ENCODE measurements at places on chromosomes 16 and 17. TPM values are rescaled to one million over a fixed set of nuclear protein-coding genes. Genes with fewer than 3 reads are reported as not detected.

Gene DOC2B
- polyA plus RNA-seq, result 0.66 TPM

Gene RFNG
- 18.0 TPM for polyA plus RNA-seq

DNA sequence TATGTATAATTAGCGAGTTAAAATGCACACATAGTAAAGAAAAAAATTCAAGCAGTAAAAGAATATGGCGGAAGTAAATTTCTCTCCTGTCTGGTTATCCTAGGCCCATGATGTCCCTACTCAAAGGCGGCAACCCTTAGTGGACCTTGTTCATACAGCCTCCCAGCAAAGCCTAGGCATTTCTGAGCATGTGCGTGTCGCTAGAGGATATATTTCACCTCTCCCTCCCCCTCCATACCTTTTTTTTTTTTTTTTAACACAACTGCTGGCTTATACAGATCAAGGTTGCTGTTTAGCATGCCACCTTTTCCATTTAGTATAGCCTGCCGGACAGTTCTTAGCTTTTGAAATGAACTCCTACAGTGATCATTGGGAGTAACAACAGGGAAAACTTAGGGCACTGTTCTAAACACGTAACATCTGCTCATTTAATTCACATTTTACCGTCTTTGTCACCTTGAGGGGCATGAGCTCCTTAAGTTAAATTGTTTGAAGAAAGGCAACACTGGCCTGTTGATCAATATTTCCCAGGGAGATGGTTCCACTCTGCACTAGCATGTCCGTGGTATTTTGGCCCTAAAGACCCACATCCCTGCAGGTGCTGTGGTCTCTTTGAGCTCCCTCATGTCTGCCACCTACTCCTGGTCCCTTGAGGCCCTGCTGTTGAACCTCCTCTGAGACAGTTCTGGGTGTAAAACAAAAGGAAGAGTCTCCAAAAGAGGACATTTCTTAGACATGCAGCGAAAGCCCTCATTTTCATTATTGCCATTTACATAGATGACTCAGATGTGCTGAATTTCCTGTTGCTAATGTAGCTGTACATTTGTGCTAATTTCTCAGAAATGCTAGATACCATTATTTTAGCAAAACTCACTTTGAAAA is 4.1 kb upstream of the TNFRSF13B start:
- DNase-seq, result no peak

- peak; percentile 93 for DNase-seq
Observed at GRCh38 chr17:45425125-45425983, 7.3 kb downstream of the ARHGAP27 start.

- DNase-seq, result peak; percentile 85
Observed at GRCh38 chr16:86286991-86287663, 223.2 kb upstream of the FOXF1 start.

Gene BAIAP3
- polyA plus RNA-seq, result 4.2 TPM

DNA sequence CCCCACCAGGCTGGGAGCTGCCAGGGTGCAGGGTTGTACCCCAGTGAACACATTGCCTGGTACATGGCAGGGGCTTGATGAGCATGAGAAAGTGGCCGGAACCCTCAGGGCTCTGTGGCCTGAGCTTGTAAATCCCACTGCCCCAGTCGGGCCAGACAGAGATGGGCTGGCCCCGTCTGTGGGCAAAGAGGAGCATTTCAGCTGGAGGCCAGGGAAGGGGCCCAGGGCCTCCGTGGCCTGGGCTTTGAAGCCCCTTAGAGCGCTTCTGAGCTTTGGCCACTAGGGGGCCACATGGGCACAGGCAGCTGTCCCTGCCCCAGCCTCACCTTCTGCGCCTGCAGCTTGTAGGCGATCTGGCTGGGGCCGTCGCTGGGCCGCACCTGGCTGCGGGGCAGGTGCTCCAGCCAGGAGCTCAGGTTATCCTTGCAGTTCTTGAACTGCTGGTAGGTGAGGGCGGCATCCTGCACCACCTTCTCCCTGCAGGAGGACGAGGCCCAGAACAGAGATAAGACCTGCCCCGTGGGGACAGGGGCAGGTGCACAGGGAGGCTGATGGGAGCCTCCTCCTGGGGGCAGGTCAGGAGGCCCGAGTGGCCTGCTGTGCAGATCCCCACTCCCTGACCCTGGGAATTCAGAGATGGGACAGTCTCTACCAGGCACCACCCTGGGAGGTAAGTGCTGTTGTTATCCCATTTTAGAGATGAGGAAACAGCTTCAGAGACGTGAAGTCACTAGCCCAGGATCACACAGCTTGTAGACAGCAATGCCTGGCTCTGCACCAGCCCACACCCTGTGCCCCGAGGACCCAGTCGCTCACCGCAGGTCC is 12.8 kb downstream of the EVPL start:
- peak; percentile 96 for DNase-seq

DNA sequence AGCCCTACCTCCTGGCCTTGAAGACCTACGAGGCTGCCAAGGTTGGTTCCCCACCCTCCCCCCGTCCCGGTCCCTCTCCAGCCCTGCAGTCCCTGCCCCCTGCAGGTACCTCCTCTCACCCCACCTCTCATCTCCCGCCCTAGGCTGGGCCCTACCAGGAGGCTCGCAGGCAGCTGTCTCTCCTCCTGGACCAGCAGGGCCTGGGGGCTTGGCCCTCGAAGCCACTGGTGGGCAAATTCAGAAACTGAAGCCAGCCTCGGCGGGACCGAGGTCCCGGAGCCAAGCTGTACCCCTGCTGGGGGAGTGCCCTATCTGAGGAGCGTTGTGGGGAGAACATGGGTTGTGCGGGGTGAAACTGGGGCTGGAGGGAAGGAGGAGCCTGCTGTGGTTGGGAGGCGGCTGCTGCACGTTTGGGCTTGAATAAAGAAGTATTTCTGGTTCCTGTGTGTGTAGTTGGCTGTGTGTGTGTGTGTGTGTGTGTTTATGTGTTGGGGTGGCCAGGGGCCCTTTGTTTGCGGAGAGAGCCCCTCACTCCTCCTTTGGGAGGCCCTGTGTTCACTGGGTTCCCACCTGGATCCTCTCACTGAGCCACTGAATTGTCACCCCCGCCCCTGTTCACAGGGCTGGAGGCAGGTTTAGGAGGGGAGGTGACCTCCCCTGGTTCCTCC is 5.9 kb downstream of the ADAD2 start:
- DNase-seq, result no peak

GRCh38 chr17:14070344-14070984 is 1.2 kb downstream of the COX10 start:
- no peak for DNase-seq

DNA sequence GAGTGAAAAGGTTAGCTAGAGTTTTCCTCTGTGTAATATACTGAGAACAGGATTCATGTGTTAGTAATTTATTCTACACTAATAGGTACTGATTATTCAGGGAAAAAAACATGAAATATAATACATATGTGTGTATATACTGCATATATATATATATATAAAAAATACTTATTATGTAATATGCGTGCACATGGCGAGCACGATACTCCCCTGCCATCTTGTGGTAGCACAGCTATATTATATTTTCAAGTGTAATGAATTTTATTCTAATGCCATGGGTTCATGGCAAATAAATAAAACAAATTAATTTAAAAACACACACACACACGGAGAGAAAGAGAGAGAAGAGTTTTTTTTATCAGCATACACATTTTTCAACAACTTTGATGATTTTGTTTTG is 460.6 kb downstream of the KCNJ2 start:
- DNase-seq, result no peak

Measured in GM23338 (cell line).